ENCODE measurements at places on chromosomes 2 and 18. TPM values are rescaled to one million over a fixed set of nuclear protein-coding genes. Genes with fewer than 3 reads are reported as not detected.

Gene RPS27A
- total RNA-seq = 711 TPM

DNA sequence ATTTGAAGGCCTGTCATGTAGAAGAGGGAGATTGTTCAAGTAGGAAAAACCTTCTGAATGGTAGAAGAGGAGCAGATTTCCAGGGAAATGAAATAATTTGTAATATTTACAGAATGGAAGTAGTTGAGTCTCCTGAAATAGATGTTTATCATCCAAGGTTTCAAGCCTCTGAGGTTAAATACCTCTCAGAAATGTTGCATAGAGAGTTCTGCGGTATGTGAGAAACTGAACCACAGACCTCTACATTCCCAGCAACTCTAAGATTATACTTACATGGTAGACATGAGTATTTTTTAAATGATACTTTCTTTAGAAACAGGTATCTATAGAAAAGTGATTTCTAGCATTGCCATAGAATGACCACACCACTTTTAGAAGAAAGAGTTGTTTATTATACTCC, 379.8 kb upstream of the FANCL start:
- H3K4me3 ChIP-seq = no peak overlapping the region
- H3K36me3 ChIP-seq = no peaks in the 10 kb centered on the region
- H3K27me3 ChIP-seq = no peaks in the 10 kb centered on the region
- DNase-seq = no peak
- no peak overlapping the region for H3K27ac ChIP-seq

- H3K4me3 ChIP-seq = no peak overlapping the region
- DNase-seq = no peak
- no peaks in the 10 kb centered on the region for H3K27me3 ChIP-seq
These were observed 30.7 kb downstream of the INPP5D start for GRCh38 chr2:233090879-233091278.

- H3K4me1 ChIP-seq = no peaks in the 10 kb centered on the region
- H3K36me3 ChIP-seq = no peaks in the 10 kb centered on the region
- H3K4me3 ChIP-seq = no peak overlapping the region
- no peaks in the 10 kb centered on the region for H3K27me3 ChIP-seq
- H3K27ac ChIP-seq = no peak overlapping the region
- DNase-seq = no peak
These were observed 163.5 kb upstream of the SOX11 start for GRCh38 chr2:5528706-5529105.

DNA sequence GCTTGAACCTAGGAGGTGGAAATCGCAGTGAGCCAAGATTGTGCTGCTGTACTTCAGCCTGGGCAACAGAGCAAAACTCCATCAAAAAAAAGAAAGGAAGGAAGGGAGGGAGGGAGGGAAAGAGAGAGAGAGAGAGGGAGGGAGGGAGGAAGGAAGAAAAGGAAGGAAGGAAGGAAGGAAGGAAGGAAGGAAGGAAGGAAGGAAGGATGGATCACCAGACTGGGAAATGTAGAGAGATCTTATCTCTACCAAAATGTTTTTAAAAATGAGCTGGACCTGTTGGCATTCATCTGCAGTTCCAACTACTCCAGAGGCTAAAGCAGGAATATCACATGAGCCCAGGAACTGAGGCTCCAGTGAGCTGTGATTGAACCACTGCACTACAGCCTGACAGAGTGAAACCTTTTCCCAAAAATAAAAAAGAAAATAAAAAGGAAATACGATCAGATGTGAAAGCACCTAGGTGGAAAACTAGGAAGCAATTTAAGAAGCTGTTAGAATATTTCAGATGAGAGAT, 239.4 kb downstream of the CDH7 start:
- H3K36me3 ChIP-seq = no peaks in the 10 kb centered on the region
- H3K27ac ChIP-seq = no peak overlapping the region
- no peaks in the 10 kb centered on the region for H3K4me1 ChIP-seq
- no peak for DNase-seq
- H3K4me3 ChIP-seq = no peak overlapping the region

DNA sequence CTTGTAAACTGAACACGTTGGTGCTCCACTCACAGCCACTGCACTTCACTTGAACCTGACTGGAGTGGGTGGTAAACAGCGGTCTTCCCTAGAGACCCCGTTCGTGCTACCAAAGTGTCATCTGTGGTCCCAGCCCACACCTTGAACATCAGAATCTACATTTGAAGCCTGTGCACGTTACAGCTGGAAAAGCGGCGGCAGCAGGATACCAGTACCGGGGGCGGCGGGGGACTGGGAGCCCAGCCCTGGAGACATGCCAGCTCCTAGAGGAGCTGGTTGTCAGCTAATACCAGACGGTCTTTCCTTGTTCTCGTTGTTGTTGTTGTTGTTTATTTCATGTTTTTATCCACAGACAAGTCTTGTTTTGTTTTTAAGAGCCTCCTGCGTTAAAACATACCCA, 156.7 kb downstream of the WDSUB1 start:
- H3K4me3 ChIP-seq = no peak overlapping the region
- no peaks in the 10 kb centered on the region for H3K36me3 ChIP-seq
- H3K27me3 ChIP-seq = no peaks in the 10 kb centered on the region
- H3K27ac ChIP-seq = no peak overlapping the region
- no peak for DNase-seq
- H3K4me1 ChIP-seq = peaks cover 27% of the 10 kb centered on the region

DNA sequence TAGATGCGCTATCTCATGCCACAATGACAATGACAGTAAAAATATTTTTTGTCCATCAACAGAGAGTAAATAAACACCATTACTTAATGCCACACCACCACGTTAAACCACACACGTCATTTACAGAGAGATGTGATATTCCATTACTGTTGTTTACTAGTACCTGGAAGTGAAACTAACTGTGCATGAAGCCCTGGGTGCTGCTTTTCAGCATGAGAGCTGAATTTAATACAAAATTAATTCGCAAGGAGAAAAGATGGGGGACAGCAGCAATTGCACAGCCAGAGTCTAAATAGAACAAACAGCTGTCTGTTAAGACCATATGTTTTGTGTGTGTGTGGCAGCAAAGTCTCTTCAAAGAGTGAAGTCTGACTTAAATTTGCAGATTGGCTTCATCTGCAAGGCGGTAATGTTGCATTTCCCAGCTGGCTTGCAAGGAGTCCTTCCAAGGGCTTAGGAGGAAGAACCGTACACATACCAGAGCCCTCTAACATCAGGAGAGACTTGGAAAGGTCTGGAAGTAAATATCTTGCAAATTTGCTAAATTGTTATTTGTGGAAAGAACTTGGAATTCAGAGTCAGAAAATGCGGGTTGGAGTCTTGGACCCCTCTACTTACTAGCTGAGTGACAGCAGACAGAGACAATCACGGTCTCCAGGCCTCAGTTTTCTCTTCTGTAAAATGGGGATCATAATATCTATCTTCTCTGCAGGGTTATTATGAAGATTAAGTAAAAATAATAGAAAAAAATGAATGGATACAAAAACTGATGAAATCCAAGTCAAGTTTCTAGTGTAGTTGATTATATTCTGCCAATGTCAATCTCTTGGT, 127.6 kb downstream of the ALPK2 start:
- H3K4me1 ChIP-seq = peaks cover 33% of the 10 kb centered on the region
- DNase-seq = no peak
- no peaks in the 10 kb centered on the region for H3K36me3 ChIP-seq
- no peak overlapping the region for H3K4me3 ChIP-seq
- no peaks in the 10 kb centered on the region for H3K27me3 ChIP-seq

Measured in transverse colon (tissue), 4 donors.